ENCODE measurements at places on chromosomes 5 and 9.

- DNase-seq: no peak
These were observed 63.2 kb downstream of the SLC44A1 start for GRCh38 chr9:105307591-105308130.

GRCh38 chr5:77775790-77776553 lies at the start of gene TBCA:
Gene TBCA (minus strand): TSS chr5:77776339. CDS start chr5:77776257, 82 bp downstream.
- DNase-seq: peak; percentile 93

GRCh38 chr5:107919969-107920368 lies 249.2 kb upstream of the EFNA5 start:
- DNase-seq: no peak

DNA sequence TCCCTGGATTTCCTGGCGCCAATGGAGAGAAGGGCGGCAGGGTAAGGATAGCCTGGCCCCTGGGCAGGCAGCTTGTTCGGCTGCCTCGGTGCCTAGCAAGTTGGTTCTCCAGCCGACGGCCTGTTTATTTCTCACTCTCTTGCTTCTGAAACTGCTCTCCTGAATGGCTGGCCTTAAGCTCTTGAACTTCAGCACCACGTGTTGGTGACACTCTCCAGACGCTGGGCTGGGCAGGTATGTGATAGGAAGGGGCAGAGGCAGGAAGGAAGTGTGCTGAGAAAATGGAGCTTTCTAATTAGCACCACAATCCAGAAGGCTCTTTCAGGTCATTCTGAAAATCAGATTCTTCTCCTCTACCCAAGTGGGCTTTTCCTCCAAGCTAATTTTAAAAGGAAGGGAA lies 91.4 kb upstream of the FCN2 start:
- no peak for DNase-seq

GRCh38 chr5:151461312-151461711 lies 13.9 kb downstream of the SLC36A1 start:
- DNase-seq: no peak

DNA sequence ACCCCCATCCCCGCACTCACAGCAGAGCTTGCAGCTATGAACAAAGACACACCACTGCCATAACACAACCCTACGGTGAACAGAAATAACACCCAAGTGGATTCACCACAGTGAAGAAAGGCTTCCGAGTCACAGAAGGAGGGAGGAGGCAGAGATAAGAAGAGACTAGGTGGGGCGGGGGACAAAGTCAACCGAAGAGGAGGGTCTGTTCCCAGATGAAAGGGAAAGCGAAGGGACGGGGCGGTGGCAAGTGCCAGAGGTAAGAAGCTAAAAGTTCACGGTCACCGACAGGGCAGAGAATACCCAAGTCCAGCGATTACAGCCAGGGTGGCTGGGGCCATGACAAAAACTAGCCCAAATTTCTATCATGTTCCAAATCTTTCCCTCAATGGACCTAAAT lies 21.0 kb downstream of the EPB41L4B start:
- no peak for DNase-seq

GRCh38 chr5:173679909-173680630 lies 63.6 kb upstream of the BOD1 start:
- no peak for DNase-seq

DNA sequence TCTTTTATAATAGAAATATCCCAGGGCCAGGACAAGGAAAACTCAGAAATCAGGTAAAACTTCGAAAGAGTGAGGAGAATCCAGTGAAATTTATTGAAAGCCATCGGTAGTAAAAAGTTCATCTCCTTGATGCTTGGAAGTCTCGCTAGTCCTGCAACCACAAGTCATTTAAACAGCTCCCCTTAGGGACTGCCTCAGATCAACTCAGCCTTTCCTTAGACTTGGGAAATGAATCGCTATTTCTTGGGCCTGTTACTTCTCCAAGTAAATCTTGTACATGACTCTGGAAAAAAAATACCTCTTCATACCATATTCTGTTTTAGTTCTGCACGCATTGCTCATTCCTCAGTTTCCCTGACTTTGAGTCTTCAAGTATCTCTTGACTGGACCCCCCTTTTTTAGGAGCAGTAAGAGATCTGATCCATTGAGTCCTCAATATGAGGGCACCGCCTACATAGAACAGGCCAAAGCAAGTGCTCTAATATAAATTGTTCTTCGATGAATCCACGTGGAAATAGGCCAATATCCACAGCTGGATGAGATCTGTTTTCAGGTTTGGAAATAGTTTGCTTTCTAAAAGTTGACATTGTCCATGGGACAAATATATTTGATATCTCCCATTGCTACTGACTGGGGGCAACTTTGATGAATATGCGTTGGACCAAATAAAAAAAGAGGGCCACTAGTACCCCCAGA lies 114.2 kb downstream of the PRDM6 start:
- no peak for DNase-seq

GRCh38 chr5:76972689-76973088 lies 19.8 kb downstream of the CRHBP start:
- no peak for DNase-seq

GRCh38 chr5:168270476-168270875 lies 21.0 kb upstream of the WWC1 start:
- DNase-seq: no peak

DNA sequence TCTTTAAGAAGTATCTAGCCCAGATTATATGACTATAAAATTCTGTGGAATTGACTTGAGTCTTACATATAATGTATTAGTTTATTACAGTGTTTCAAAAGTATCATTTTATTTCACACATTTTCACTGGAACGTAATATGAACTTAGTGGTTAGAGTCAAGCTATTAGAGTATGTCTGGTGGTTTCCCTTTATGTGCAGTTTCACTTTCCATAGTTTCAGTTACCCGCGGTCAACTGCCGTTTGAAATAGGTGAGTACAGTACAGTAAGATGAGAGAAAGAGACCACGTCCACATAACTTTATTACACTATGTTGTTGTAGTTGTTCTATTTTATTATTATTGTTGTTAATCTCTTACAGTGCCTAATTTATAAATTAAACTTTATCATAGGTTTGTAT lies 50.5 kb downstream of the COMMD10 start:
- DNase-seq: peak; percentile 22

DNA sequence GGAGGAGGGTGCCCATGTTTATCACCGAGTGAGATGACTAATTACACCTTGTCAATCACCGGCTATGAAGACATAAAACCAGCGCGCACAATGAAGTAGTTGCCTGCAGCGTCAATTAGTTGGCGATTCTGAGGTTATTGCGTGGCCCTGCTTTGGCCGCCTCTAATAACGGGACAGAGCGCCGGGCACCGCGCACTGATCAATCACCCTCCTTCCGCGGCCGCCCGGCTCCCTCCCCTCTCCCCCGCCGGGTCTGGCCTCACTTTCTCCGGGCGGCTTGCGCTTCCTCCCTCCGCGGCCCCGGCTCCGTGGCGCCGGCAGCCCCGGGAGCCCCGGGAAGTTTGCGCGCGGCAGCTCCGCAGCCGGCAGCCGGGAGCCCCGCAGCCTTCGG lies 3.3 kb upstream of the LHX2 start:
- no peak for DNase-seq

GRCh38 chr5:137073189-137073588 lies 425.9 kb downstream of the SPOCK1 start:
- DNase-seq: no peak

DNA sequence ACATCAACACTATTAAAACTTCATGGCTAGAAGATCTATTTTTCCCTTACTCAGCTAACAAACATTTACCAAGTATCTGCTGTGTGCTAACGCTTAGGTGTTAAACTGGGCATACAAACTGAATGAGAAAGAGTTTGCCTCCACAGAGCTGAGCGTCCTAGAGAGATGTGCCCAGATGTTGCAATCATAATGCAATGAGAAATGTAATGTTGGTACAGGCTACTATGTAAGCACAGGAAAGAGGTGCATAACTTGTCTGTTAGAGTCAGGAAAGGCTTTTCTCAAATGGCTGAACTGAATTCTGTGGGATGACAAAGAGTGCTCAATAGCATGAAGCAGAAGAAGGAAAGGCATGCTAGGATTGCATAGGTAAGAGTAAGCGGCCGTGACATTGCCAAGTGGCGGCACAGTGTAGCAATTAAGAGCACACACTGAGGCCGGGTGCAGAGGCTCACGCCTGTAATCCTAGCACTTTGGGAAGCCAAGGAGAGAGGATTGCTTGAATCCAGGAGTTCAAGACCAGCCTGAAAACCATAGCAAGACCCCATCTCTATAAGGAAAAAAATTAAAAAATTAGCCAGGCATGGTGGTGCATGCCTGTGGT lies 137.8 kb downstream of the MEF2C start:
- no peak for DNase-seq

DNA sequence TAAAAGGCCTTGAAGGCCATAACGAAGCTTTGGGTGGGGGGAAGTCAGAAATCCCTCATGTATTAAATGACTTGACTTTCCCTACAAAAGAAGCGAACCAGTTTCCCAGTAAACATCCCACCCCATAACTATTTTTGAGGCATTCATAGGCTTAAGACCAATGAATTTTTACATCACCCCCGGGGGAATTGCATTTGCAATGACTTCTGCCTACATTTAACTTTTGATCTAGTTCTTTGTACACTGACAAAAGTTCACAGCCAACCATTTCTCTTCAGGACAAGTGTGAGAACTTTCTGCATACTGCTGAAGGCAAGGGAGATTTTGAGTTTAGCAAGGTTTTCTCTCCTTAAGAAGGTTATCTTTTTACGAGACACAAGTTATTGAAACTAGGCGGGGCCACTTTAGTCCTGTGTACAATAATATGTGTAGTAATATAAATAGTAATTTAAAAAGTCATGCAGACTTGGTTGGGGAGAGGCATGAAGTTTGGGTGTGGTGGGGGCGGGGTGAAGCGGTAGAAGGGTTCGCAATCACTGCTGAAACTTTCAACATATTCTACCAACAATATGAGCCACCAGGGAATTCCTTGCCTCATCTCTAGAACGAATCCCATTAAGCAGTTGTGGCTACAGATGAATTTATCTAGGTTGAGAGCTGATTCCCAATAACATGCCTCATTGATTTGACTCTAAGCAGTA lies 2.5 kb downstream of the TJP2 start:
- DNase-seq: no peak

DNA sequence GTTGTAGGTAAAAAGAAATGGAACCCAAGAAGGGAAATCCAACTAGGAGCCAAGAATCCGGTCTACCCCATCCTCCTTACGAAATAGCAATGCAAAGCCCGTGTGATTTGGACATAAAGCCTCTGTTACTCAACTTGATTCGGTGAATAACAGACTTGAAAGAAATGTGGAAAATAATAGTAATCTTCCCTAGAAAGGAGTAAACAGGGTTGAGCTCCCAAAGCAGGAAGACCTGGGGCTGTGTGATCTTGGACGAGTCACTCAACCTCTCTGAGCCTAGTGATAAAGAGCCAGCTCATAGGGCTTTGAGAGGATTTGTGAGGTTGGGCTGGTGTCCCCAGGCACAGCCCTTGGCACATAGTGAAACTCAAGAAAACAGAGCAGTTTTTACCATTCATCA lies 42.7 kb upstream of the IL17B start:
- no peak for DNase-seq

DNA sequence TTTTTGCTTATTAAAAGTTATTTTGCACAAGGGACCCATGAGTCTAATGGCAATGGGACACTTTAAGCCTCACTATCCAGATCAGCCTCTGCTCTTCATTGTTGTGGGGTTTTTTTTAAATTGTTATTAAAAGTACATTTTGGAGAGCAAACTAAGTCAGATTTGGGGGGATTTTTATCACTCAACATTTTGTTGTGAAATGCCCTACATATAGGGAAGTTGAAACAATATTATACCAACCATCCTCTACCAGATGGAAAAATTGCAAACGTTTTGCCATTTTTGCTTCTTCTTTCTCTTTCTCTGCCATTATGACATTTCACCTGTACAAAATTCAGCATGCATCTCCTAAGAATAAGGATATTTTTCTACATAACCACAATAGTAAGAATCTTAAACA lies 75.3 kb downstream of the SLC1A3 start:
- DNase-seq: no peak

DNA sequence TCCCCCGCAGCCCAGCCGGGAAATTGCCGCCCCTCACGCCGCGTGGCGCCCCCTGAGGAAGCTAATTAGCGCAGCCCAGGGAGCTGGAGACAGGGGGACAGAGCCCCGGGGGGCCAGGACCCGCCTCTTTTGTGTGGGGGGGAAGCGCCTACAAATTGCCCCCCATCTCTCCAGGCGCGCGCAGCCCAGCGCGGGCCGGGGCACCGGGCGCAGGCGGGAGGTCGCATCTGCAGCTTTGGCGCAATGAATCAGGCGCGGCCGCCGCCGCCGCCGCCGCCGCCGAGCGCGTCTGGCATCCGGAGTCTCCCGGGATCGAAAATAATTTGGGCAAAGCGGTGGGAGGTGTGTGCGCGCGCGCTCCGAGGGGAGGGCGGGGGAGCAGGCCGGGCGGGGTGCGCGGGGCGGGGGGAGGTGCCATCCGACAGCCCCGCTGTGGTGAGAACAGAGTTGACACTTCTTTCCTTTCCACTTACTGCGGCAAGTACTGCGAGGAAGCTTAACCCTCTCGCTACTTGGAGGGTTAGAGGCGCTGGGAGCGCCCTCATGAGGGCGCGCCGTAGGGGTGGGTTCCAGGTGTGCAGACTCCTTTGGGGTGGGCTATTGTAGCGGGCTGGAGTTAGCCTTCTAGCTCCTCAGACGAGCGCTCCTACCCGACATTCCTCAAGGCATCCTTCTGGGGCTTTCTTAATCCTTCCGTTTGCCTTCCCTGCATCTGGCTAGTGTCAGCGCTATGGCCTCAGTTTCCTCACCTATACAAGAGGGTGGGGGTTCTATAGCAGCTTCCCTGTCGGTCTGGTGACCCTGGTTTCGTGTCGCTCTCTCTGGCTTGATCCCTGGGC lies 63.1 kb downstream of the CXXC5 start:
- DNase-seq: peak; percentile 61

- no peak for DNase-seq
These were observed 50.3 kb downstream of the SAR1B start for GRCh38 chr5:134582281-134582680.
